ENCODE measurements at places on chromosomes 1 and 21. TPM values are rescaled to one million over a fixed set of nuclear protein-coding genes. Genes with fewer than 3 reads are reported as not detected.

DYRK1A gene
- polyA plus RNA-seq = 2.6 TPM

CDK11A gene
- 30.4 TPM for polyA plus RNA-seq

FAM131C gene
- not detected for polyA plus RNA-seq

GRCh38 chr1:237386362-237387143 is 344.6 kb downstream of the RYR2 start:
- no peak for DNase-seq

DNA sequence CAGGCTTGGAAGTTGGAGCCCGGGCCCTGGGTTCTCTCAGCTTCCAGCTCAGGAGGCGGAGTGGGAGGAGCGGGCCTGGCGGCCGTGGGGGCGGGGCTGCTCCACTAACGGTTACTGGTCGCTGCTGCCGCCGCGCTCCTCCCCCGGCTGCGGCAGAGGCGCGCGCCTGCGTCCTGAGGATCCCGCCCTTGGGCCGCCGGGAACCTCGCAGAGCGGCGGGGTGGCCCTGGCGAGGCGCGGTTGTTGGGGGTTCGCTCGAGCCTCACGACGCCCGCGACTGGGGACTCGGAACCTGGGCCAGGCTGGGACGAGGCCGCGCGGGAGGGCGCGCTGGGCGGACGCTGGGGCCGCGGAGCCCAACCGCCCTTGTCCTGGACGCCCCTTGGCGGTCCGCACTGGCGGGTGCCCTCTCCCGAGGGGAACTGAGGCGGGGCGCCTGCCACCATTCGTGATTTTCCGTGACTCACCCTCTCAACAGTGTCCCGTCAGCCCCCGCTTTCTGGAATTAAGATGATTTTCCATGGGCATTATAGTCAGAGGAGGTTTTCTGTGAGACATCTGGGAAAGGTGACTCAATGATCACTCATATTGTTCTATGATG is 34.1 kb downstream of the OR2G3 start:
- no peak for DNase-seq
